ENCODE measurements at places on chromosomes 5 and 9.

- no peak for DNase-seq
These were observed 330.5 kb downstream of the TLR4 start for GRCh38 chr9:118034701-118035100.

- no peak for DNase-seq
These were observed 72.1 kb upstream of the HSPA9 start for GRCh38 chr5:138647261-138647788.

DNA sequence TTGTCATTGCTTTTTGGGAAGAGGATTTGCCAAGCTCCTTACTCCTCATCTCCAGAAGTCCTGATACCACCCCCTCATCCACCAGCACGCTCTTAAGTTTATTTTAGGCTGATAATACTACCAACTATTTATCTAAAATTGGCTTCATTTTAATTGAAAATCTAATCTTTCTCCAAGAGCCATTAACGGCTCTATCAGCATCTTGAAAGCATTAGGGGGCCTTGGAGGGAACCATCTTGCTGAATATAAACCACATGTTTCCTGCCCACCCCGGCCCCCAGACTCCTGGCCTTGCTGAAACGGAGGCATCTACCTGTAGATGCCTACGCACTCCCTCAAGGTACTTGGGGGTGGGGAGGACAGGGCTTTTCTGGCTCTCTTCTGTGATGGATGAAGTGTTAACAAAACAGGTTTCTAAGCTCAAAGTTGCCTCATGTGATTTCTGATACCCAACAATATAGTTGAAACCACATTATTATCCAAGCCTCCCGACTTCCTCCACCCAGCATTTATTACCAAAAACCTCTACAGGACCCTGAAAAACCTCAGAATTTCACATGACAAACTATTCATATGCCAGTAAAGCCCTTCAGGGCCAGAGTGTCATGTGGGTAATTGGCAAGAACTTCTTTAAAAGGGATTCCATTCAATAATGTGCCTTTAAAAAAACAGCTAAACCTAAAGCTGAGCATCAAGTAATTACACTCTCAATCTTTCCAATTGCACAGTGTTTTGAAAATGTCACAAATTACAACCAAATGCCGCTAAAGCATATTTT lies 96.7 kb downstream of the SAXO1 start:
- no peak for DNase-seq

DNA sequence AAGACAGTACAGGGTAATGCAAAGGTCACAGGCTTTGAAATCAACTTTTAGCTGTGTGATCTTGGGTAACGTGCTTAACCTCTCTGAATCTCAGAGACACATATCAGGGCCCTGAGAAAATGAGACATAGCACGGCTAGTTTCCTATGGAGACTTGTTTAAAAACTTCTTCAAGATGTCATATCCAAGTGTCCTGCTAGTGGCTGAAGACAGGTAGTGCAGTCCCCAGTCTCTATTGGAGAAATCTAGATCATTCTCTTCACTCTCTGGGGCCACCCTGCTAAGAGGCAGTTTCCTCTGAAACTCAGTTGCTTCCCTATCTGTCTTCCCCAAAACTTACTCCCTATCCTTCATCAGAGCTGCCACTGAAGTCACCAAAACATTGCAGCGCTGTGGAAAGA lies 30.3 kb upstream of the GRXCR2 start:
- DNase-seq = no peak

DNA sequence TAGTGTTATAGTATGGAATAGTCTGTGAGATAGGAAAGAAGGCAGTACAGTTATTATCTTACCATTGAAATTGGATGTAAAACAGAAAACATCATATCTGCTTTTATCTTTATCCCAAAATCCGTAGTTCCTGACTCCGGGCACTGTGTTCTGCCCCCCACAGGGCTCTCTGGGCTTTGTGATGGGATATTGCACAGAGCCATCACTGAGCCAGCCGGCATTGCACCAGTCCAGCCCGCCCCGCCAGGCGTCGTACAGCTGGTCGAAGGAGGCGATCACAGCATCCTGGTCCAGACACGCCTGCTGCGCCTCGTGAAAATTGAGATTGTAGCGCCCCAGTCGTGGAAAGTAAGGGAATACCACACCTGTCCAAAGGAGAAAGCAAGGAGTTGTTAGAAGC lies 76.4 kb downstream of the HAPLN1 start:
- DNase-seq = no peak

- DNase-seq = no peak
These were observed 58.1 kb downstream of the TSSK1B start for GRCh38 chr5:113376640-113377039.

DNA sequence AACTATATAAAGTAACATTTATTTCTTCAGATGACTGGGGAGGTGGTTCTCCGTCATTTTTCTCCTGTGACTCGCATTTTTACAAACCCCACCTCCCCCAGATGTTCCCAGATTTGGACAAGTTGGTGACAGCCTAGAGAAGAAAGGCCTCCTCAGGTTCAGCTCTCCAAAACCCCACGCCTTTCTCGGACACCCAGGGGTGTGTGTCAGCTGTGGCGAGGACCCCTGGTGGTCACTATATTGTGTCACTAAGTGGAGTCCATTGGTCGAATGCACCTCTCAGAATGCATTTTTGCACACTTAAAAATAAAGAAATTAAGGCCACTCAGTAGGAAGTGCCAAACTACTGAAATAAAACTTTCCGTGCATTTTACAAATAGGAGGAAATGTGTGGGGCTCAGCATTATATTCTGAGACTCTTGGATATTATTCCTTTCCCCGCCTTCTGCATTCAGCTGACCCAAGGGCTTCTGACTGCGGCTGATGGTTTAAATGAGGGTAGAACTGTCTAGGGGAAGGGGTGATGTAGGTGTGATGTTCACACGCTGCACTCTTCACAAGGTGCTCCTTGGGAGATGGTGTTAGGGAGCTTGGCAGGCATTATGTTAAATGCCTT lies 47.6 kb downstream of the ACO1 start:
- no peak for DNase-seq

- DNase-seq = no peak
These were observed 88.6 kb upstream of the IFNE start for GRCh38 chr9:21570643-21571275.

- no peak for DNase-seq
These were observed 68.3 kb downstream of the TBCA start for GRCh38 chr5:77707791-77708190.

Measured in substantia nigra (tissue), 51 donors.